Activated naive CD8-positive, alpha-beta T cell treated with anti-CD3 and anti-CD28 coated beads for 36 hours (primary cell): ENCODE measurements at places on chromosomes 2 and 18. TPM values are rescaled to one million over a fixed set of nuclear protein-coding genes. Genes with fewer than 3 reads are reported as not detected.

SERPINB8 gene
- total RNA-seq, result 17.0 TPM

C2orf80 gene
- not detected for total RNA-seq

UGT1A5 gene
- total RNA-seq, result not detected

CAPN13 gene
- not detected for total RNA-seq

ODC1 gene
- 357 TPM for total RNA-seq

LOXHD1 gene
- total RNA-seq, result 0.12 TPM

CYP1B1 gene
- total RNA-seq, result 21.7 TPM

SFT2D3 gene
- total RNA-seq, result 3.9 TPM

AFG3L2 gene
- total RNA-seq, result 80.7 TPM

ITGA4 gene
- total RNA-seq, result 74.8 TPM

HDLBP gene
- 286 TPM for total RNA-seq

CREG2 gene
- total RNA-seq, result not detected

GLI2 gene
- total RNA-seq, result not detected

RGPD4 gene
- total RNA-seq, result 0.87 TPM

APLF gene
- total RNA-seq, result 2.7 TPM

EML6 gene
- total RNA-seq, result 1.3 TPM

DPP10 gene
- total RNA-seq, result not detected

TBR1 gene
- total RNA-seq, result not detected

AKAIN1 gene
- total RNA-seq, result not detected

C18orf54 gene
- 6.5 TPM for total RNA-seq

TOGARAM2 gene
- 2.0 TPM for total RNA-seq

CRYGC gene
- not detected for total RNA-seq

HOXD8 gene
- not detected for total RNA-seq

FAM161A gene
- 6.0 TPM for total RNA-seq

VRK2 gene
- 21.8 TPM for total RNA-seq

ZC3H6 gene
- total RNA-seq, result 7.7 TPM

MBD2 gene
- 133 TPM for total RNA-seq

ADCYAP1 gene
- total RNA-seq, result not detected

CCDC68 gene
- not detected for total RNA-seq

PROM2 gene
- not detected for total RNA-seq

SCN9A gene
- total RNA-seq, result not detected

CRYGD gene
- not detected for total RNA-seq

REG3A gene
- total RNA-seq, result not detected

FSHR gene
- total RNA-seq, result not detected

KCNS3 gene
- not detected for total RNA-seq

CCDC141 gene
- total RNA-seq, result 5.6 TPM

KANSL1L gene
- 2.6 TPM for total RNA-seq

FAHD2A gene
- 33.2 TPM for total RNA-seq

LRATD1 gene
- not detected for total RNA-seq

IL1RL2 gene
- 0.25 TPM for total RNA-seq
